Pancreas (tissue), 10 donors: ENCODE measurements at places on chromosomes 16 and 17. TPM values are rescaled to one million over a fixed set of nuclear protein-coding genes. Genes with fewer than 3 reads are reported as not detected.

DNA sequence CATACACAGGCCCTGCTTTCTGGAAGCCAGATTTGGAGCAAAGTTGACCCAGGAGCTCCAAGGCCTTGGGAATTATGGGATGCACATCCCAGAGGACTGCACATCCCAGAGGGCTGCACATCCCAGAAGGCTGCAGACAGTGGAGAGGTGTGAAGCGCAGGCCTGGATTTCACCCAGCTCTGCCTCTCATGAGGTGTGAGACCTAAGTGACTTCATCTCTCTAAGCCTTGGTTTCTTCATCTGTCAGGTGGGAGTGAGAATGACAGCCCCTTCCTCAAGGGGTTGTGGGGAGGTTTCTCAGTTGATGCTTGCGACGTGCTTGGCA lies 102.3 kb downstream of the GSG1L start:
- no peak for DNase-seq

Gene DOC2A
- 0.34 TPM for total RNA-seq

GRCh38 chr17:79779084-79779529 lies 1.2 kb downstream of the CBX2 start:
- DNase-seq: no peak

Gene GPR179
- 0.17 TPM for total RNA-seq

- DNase-seq: no peak
Observed at GRCh38 chr17:14121952-14122351, 52.6 kb downstream of the COX10 start.

Gene TEKT1
- not detected for total RNA-seq

Gene CD300H
- total RNA-seq: not detected
